ENCODE measurements at places on chromosomes 2 and 18.

DNA sequence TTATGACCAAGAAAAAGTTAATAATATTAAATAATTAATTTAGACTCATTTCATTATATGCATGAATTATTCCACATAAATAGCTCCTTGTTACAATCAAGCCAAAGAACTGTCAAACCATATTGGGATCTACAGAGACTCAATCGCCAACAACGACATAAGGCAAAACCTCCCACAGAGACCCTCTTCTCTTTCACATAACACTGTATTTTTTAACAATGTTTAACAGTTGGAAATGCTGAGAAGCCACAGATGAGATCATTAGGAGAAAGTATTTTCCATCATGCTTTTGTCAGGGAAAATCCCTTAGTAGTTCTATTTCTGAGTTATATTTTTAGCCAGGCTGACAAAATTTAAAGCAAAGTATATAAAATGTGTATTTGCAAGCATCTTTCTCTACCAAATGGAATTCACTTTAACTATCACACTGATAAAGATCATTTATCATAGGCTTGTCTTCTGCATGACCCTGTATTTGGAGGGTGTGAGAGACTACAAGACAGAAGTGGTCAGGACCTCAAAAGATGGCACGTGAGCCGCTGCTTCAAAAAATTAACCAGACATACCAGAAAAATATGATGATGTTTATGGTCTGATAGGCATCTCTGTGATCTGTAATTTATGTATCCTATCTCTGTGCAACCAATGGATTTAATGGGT is 383.8 kb downstream of the NRXN1 start:
- no peak for DNase-seq

- no peak for DNase-seq
These were observed 90.6 kb downstream of the POU3F3 start for GRCh38 chr2:104944495-104944894.

DNA sequence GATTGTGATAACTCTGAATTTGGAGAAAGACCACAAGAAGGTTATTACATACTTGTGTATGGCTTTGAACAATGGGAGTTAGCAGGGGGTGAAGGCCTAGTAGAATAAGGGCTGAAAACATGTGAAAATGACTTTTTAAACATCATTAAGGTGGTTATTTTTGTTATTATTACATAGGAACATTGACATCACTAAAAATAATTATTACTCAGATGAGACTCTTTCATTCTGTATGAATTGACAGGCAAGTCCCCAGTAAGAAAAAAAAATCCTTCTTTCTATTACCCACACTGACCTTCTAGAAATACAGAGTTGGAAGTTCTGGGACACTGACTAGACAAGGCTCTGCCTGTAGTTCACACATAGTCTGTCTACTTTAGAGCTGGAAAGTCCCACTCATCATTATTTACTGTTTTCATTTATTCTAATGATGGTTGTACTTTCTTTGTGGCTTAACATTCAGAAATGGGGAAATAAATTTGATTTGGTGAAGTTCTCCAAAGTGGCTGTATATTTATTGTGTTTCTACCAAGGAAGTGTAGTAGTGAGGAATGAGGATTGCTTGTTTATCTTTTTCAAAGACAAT is 219.6 kb upstream of the EPAS1 start:
- DNase-seq = no peak

DNA sequence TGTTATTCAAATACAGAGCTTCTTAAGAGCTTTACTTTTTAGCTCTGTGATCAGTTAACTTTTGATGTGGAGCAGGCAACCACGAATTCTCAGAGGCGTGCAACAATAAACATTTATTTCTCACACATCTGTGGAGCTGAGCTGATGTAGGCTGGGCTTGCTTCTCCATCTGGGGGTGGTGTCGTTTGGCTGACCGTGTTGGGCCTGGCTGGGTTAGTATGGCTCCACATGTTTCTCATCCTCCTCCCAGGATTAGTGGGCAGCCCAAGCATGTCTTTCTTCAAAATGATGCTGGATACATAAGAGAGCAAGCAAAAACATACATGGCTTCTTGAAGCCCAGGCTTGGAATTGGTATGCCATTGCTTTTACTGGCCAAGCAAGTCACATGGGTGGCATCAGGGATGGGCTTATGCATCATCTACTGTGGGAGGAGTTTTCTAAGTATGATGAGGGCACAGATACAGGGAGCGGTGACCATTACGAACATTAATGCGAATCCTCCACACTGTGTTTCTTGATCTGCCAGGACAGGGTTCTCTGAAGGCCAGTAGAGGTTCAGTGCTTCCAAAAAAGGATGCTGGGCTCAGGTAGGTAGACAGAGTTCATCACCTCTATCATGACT is 157.0 kb upstream of the TNP1 start:
- DNase-seq = no peak

DNA sequence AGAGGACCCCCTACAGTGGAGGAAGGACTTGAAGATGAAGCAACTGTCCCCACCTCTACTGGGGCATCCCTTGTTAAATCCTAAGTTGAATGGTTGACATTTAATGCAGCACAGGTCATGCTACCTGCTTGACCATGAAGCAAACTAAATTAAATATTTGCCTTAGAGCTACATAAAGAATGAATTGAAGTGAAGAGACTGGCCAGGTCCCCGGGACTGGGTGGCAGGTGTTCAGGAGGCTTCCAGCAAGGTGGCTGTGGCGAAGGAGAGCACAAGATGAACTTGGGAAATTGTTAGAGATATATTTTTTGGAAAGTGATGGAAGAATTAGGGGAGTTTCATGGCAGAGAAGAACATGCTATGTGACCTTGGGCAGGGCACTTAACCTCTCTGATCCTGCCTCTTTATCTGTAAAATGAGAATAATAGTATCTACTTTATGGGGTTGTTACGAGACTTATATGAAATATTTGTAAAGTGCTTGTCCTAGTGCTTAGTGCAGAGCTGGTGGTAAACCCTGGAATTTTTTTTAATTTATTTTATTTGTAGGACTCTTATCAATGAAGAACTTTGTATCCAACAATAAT is 37.3 kb downstream of the EFR3B start:
- DNase-seq = no peak

GRCh38 chr2:201257956-201258665 is 2.2 kb upstream of the CASP8 start:
- no peak for DNase-seq
